Stimulated activated memory B cell treated with anti-CD40 and anti-IgM and Interleukin-4, amounts not matched to agents 10 μg/mL and 1 μg/mL and 100 μg/mL, for 72 hours (primary cell): ENCODE measurements at places on chromosomes 6 and 20.

DNA sequence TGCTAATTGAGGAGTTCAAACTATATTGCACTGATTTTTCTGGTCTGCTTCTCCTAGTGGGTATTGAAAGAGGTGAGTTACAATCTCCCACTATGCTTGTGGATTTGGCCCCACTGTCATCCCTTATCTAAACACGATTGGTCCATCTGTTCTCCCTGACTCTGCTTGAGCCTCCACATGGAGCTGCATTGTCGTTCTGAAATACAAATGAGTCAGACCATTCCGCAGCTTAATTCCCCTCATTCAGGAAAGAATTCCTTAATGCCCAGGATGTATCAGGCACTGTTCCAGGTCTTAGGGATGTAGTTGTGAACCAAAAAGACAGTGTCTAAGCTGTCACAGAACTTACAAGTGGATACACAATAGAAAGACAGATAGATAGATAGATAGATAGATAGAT is 461.9 kb downstream of the QKI start:
- no peak for ATAC-seq

DNA sequence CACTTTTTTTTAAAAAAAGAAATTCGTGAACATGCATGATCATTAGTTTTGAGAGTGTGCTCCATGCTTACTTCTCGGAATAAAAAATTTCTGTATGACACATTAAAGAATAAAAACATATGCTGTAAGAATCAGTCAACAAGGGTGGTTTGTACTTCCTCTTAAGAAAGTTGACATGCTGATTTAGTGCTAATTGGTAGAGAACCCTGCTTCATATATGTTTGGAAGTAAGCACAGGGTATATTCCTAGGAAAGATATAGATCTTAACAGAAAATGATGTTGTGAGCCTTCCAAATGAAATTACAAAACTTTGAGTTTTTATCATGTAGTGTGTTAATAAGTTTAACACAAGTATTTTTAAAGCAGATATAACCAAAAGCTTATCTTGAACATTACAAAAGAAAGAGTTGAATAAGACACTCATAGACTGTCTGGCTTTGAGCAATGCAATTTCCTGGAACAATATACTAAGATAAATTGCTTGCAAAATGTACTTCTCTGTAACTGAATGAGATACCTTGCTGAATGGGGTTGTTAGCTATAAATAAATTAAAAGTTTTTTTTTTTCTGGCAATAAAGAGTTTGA is 13.8 kb upstream of the VIP start:
- ATAC-seq: no peak

DNA sequence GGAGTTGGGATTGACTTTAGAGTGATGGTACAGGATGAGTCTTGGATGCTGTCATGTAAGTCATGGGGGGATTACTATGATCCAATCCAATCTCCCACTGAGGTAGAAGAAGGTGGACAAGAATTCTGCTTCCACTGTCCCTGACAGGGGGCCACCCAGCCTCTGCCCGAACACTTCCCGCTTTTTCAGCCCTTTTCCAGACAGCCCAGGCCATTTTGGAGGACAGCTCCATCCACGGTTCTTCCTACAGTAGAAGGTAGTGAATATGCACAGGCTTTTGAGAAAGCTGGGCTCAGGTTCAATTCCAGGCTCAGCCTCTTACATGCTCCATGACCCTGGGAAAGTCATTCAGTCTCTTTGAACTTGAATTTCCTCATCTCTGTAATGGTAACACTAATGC is 31.0 kb downstream of the TRERF1 start:
- no peak for ATAC-seq

GRCh38 chr6:113340371-113340770 is 516.8 kb upstream of the MARCKS start:
- peak; percentile 73 for ATAC-seq

DNA sequence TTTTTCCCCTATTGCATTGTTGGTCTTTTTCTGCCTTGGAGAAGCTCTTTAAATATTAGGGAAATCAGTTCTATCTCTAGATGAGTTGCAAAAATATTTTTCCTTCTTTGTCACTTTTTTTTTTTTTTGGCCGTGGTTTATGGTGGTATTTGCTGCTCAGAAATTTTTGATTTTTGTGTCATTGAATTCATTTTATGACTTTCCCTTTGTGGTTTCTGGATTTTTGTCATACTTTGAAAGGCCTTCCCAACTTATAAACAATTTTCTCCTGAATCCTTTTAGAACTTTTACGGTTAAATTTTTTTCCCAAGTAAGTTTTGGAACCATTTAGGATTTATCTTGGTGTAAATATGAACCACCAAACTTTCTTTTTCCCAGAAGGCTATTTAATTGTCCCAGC is 145.6 kb downstream of the GJA10 start:
- ATAC-seq: no peak

- no peak for ATAC-seq
Observed at GRCh38 chr20:36045373-36045714, 77.0 kb downstream of the CNBD2 start.
